AG04450 (cell line): ENCODE measurements at places on chromosomes 3 and 15.

GRCh38 chr3:52896613-52897012 is 735 bp downstream of the STIMATE start:
- DNase-seq: no peak

DNA sequence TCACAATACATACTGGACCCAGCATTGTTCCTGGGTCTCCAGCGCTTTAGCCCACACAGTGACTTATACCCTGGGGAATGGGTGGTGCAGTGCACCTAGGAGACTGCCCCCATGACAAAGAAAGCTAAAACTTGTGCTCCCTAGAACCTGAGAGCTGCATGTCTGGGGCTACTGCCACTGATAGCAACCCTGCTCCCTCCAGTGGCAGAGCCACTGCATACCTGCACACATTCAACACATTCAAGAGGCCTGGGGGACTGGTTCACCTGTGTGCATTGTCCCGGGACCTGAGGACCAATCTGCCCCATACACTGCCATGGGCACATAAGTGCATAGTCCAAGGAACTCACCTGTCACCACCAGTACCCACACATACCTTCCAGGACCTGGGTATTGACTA is 302.7 kb upstream of the MANF start:
- DNase-seq: no peak

- no peak for DNase-seq
These were observed 183.7 kb upstream of the NAALADL2 start for GRCh38 chr3:174675406-174675805.

DNA sequence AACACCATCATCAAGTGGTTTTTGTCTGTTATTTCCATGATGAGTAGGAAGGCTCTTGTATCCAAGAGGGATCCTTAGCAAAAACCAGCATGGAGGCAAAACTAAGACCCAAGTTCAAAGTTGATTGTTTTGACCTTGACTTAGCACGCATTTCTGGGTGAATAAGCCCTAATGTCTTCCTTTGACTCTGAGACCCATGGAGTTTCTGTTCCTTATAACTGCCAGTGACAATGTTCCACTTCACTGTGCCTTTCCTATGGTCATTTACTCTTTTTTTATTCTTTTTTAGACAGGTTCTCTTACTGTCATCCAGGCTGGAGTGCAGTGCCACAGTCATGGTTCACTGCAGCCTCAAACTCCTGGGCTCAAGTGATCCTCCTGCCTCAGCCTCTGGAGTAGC is 118.2 kb upstream of the MRPL3 start:
- DNase-seq: no peak

GRCh38 chr3:101685050-101685400 is 1.5 kb downstream of the RPL24 start:
- no peak for DNase-seq

DNA sequence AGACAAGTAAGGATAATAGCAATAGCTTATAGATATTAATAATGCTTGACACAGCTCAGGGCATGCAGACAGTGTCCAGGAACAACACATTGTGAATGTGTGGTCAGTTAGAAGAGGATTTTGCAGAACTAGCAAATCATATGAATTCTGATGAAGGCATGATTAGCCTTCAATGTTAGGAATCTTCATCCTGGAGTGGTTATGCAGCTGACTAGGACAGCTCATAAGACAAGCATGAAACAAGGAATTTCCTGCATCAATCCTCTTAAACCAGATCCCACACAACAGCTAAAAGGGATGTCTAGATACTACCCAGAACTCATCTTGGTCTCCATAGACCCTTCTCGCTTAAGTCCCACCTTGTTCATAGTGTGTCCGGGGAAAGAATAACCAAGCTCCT is 499.0 kb upstream of the ATP11B start:
- DNase-seq: no peak

DNA sequence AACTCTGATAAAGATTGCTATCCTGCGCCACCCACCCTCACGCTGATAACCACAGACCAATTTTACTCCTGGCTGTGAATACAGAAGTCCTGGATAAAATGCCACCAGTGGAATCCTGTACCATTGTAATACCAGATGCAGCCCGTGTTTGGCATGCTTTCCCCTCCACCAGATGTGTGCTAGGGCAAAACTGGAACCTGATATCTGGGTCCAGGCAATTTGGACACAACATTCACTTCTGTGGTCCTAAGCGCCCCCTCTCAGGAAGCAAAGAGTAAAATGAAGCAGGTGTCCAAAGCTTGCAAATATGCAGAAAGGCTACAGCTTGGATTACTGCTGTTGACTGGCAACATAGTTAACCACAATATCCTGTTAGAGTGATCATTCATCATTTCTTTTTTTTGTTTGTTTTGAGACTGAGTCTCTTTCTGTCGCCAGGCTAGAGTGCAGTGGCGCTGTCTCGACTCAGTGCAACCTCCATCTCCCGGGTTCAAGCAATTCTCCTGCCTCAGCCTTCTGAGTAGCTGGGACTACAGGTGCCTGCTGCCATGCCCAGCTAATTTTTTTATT is 32.8 kb downstream of the LOXL1 start:
- DNase-seq: no peak

DNA sequence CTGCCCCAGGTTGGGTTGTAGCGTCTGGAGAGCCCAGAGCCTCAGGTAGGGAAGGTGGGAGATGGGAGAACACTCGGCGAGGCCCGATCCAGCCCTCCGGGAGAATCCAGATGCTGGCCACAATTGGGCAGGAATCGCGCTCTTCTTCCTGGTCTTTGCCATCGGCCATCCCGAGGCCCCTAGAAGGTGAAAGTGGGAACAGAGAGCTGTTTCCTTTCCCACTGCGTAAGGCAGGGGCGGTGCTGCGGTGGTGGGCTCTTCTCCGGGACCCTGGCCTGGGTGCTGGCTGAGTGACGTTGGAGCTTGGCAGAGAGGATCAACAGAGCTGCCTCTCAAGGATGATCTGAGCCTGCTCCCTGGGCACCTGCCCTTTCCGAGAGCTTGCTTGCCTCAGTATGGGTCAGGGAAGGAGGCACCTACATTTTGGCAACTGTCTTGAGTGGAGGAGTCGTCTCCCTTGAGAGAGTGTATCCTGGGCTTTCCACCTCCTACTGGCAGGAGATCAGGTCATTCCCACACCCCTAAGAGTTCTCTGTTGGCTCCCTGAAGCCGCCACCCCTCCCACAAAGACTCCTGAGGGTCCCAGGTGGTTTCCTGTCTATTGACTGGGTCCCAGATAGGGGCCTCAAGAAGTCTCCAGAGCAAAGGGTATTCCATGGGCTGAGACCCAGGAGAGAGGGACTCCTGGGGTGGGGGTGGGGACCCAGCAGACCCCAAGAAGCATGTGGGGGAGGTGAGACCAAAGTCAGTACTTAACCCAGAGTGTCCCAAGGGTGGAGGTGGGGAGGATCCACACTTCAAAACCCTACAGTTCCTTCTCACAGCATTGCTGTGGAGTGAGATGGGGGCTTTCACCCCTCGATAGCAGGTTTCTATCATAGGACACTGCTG is 1.6 kb downstream of the C15orf39 start:
- no peak for DNase-seq

GRCh38 chr3:66367979-66368378 is 132.8 kb downstream of the LRIG1 start:
- no peak for DNase-seq

DNA sequence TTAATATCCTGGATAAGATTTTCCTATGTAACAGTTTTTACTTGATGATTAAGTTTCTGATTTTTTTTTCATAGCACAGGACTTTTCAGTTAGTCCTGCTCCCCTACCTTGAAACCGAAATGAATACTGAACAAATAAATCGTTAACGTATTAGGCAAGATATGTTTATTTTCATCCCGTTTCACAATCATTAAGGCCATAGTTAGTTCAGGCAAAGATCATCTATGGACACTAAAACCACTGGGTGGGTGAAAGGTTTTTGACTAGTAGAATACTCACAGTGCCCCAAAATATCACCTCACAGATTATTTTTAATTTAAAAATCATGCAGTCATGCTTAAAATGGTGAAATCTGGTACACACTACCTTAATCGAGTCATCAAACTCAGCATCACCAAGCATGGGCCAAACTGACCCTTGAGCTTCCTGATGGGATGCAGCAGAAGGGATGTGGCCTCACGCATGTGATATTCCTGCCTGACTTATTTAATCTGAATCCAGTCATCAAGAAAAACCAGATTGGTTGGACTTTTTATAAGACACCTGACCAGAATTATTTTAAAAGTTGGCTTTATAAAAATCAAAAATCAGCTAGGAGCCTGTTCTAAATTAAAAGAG is 365.0 kb downstream of the LPP start:
- no peak for DNase-seq

DNA sequence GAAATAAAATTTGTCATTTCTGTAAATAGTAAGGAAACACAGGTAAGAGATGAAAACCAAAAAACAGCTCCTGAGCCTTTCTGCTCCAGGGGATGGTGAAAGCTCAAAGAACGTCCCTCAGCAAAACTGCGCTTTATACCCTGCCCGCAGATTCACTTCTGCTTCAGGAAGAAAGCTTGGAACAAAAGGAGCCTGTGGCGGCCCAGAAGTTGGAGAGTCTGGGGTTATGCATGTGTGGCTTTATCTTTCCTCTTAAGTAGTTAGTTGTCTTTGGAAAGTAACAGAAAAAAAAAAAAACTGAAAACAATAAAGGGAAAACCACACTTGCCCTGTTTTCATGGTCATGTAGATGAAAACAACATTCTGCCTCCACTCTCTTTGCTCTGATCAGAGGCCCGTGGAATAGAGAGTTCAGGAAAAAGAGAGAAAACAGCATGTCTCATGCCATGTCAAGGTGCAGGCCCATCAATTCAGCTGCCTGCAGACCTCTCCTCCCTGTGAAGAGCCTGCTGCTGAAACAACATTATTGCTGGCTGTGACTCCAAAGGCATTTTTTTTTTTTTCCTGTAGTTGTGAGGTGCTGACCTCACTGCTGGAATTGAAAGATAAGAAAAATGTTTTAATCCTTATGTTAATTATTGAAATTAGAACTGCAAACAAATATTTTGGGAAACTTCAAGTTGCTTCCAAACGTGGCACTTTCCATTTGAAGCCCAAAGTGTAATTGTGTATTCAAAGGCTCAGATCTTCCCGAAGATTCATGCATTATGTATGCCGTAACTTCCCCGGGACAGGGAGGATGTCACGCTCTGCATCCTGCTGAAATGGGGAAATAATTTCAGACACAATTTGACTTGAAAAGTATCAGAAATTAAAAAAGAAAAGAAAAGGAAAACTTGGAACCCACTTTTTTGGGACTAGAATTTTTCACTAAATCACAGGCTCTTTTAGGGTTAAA is 108.4 kb upstream of the ZNF385D start:
- no peak for DNase-seq

DNA sequence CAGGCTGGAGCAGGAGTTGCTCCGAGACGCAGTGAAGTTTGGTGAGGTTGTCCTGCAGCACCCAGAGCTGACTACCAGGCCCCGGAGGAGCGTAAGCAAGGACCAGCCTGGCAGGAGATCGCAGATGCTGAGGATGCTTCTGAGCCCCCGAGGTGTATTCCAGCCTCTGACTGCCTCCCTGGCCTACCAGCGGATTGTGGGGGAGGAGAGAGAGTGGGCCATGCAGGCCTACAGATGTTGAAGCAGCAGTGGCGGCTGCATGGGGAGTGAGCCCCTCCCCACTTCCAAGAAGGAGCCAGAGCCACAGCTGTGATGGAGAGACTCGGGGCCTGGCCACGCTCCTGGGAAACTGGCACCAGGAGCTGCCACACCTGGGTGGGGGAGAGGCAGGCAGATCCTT is 302.5 kb upstream of the PROK2 start:
- DNase-seq: no peak

GRCh38 chr15:52383100-52383588 is 87.5 kb upstream of the MYO5C start:
- no peak for DNase-seq

DNA sequence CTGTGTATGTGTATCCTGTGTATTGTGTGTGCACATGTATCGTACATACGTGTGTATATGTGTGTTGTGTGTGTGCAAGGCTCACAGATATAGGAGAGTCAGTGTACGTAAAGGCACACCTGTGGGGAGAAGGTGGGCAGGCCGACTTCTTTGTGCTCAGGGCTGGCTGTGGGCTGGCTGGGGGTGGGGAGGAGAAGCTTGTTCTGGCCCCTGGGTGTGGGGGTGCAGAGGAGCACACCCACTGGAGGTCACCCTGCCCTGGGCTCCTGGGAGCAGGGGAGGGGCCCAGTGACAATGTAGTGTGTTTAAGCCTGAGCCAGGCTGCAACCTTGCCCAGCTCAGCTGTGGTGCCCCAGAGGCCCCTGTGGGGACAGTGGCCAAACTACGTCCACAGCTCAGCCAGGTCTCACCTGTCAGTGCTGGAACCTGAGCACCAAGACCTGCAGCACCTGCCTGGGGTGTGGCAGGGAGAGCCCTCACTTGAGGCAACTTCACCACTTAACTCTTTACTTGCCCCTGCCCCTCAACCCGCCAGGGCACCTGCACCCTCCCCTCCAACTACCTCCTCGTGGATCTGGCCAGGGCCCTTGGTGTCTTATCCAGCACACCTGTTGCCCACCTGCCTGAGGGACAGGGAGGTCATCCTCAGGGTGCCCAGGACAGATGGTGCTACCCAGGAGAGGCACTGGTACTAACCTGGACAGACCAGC is 2.6 kb upstream of the HHATL start:
- DNase-seq: no peak

DNA sequence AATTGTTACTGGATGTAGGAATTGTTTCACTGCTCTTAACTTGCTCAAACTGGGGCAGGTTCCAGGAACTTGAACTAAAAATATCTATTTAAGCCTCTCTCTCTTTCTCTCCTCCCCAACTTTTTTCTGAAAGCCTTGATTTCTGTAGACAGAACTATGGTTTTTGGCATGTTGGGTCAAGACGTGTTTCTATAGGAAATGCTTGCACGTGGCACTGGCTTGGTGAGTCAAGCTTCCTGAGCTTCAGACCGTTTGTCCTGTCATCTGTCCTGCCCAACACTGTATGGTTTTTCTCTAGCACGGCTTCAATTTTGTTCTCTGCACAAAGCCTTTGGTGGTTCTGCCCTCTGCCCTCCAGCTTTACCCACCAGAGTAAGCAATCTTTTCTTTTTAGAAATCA is 13.5 kb downstream of the EAF1 start:
- DNase-seq: no peak

- DNase-seq: no peak
These were observed 8.3 kb upstream of the SLC12A8 start for GRCh38 chr3:125220727-125221429.

- no peak for DNase-seq
These were observed 7.3 kb downstream of the CSK start for GRCh38 chr15:74789171-74789631.

GRCh38 chr3:29643034-29643425 is 362.2 kb downstream of the RBMS3 start:
- no peak for DNase-seq
